Activated CD8-positive, alpha-beta memory T cell treated with anti-CD3 and anti-CD28 coated beads for 1 hour (primary cell): ENCODE measurements at places on chromosomes 7 and 10.

GRCh38 chr7:102874966-102875365, 37.8 kb upstream of the LRRC17 start:
- no peak for DNase-seq

GRCh38 chr10:102994531-102995295, 76.6 kb downstream of the CNNM2 start:
- no peak for DNase-seq

DNA sequence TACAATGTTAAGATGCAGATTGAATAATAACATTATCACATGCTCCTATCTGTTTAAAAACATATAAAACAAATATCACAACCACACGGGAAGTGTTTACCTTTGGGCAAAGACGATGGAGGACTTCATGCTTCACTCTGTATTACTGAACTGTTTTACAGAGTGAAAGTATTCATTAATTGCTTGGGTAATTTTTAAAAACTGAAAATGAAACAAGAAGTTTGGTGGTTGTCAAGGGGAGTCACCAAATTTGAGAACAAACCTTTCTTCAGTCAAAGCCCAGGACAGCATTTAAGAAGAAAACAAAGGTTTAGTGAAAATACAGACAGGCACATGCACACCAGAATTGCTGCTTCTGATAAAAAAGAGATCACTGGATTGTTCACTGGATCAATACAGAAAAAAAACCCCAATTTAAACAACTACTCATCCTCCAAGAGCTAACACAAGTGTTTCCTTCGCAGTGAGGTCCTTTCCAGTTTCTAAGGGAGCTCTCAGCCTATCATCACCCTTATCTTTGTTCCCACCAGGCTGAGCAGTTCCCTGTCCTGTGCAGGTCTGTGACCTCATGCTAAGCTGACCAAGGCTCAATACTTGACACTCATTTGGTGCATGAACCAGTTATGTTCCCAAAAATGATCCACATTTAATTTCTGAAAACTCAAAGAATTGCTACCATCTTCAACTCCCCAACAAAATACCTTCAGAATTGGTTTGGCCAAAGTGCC, 8.8 kb downstream of the PARP12 start:
- no peak for DNase-seq

- DNase-seq = no peak
Observed at GRCh38 chr7:109639561-109639960, 1069.9 kb downstream of the DNAJB9 start.

GRCh38 chr10:15222511-15222910, 54.0 kb upstream of the NMT2 start:
- no peak for DNase-seq
